ENCODE measurements at places on chromosomes 3 and 15.

DNA sequence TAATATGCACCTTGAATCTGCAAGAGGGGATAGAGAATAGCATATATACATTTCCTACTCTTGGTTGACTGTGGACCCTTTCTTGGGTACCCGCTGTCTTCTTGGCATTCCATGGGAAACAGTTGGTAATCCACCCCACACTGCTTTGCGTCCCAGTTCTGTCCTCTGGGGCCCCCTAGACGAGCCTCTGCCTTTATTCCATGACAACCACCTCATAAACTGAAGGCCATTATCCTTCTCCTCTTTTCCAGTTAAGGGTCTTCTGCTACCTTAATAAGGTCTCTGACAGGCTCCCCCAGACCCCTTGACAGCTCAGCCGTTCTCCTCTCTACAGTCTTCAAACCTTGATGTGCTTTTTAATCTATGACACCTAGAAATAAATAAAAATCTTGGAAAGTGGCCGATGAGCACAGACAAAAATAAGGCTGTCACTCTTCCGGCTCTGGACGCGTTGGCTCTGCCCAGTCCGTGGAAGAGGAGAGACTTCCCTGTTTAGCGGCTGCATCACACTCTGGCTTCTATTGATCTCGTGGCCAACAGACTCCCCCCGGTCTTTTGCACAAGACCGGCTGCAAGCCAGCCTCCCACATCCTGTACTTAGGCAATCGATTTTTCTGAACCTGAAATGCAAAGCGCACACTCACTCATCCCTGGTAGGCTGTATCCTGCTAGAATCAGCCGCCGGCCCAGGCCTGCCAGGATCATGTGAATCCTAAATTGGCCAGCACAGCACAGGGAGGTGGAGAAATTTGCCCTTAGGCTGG is 251.0 kb upstream of the TLE3 start:
- DNase-seq = no peak

GRCh38 chr15:28901587-28901980 is 15.8 kb downstream of the APBA2 start:
- no peak for DNase-seq

- DNase-seq = no peak
These were observed 210.2 kb downstream of the OSBPL10 start for GRCh38 chr3:31770822-31771326.

DNA sequence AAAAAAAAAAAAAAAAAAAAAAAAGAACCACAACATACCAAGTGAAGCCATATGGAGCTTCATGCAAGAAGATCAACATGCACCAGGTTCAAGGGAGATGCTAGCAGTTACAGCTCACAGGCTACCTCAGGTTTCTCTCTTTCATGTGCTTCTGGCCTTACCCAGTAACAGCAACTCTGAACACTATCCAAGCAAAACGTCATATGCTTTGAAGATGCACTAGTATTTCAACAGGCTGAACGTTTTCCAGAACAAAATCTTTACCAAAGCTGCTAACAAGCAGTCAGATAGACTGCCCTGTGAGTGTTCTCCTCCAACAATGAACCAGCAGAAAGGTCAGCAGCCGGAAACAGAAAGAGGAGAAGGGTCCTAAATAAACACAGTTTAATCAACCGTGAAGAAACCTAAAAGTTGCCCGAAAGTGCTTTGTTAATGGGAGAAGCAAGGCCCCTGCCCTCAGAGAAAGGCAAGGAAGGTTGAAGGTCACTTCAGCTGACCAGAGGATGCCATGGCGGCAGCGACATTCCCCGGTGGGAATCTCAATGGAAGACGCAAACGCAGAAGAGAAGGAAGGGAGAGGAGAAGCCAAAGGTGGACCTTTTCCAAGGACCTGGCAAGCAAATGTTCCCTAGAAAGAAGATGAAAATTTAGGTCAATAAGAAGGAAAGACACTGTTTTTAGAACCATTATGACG is 80.1 kb downstream of the CCNL1 start:
- DNase-seq = no peak

DNA sequence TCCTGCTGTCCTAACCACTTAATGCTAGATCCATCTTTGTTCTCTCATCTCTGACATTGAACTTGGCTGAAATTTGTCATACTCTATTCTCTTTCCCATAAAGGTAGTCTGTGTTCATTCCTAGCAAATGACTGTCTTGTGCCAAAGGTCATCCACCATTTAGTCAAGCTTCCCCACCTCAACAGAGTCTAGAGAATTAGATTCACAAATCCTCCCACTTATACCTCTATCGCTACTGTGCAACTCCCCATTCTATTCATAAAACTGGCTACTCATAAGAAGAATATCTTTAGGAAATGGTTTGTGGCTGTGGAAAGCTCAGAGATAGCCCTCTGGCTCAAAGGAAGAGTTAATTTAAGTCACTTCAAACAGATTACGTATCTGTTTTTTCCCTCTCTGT is 59.7 kb upstream of the MBNL1 start:
- DNase-seq = no peak

GRCh38 chr15:63596676-63597037 is 530 bp upstream of the FBXL22 start:
- DNase-seq = no peak

All from kidney capillary endothelial cell (primary cell).